Brain microvascular endothelial cell (primary cell): ENCODE measurements at places on chromosomes 7 and 10.

GRCh38 chr7:128167042-128167701, 73.9 kb upstream of the LEP start:
- peak; percentile 67 for DNase-seq

- peak; percentile 44 for DNase-seq
Observed at GRCh38 chr7:30789334-30789711, 18.1 kb downstream of the MINDY4 start.

DNA sequence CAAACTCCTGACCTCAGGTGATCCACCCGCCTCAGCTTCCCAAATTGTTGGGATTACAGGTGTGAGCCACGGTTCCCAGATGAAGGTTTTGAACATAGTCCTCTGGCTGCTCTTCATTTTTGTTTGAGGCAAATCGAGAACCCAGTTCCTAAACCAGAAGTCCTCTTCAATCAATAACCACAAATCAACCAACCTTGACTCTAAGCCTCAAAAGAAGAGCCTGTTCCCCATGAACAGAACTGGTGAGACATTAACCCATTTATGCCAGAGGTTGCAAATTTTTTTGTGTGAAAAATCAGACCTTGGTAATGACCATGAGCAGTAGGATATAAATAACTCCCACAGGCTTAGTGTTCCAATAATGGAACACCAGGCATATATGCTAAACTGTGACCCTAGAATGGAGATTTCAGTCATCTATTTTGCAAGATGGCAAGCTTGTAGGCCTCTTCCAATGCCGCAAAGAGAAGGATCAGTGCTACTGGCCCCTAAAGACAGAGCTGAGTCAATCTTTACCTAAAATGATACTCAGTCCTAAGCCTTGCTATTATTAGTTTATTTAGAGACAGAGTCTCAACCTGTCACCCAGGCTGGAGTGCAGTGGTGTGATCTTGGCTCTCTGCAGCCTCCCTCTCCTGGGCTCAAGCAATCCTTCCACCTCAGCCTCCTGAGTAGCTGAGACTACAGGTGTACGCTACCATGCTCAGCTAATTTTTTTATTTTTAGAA, 15.9 kb downstream of the KPNA7 start:
- no peak for DNase-seq

DNA sequence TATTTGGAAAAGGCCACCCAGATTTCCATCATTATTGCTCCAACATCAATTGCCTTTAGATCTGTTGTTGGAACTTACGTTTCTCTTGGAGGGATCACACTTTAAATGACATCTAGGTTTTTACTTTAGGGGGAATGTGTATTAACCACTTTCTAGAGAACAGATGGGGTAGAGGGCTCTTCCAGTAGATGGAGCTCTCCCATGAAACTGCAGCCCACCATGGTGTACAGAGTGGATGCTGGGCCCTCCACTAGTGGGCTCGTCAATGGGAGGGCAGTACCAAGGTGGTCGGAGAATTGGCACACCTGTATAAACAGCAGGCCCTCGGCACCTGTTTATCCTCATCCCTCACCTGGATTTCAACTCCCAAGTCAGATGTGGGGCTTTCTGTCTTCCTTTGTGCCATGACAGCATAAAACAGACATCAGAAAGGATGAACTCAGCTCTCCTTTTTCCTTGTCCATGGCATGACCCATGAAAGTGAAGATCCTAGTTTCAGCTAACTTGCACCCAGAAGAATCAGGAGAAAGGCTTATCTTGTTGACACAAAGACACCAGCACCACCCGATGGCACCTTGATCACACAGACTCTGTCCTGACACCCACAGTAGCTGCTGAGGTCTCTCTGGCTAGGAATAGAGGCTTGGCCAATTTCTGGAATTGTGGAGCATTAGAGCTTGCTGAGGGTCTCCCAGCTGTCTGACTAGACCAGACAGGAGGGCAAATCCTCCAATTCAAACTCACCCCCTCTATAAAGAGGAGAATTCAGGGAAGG, 150.5 kb downstream of the CYP26A1 start:
- DNase-seq: no peak

DNA sequence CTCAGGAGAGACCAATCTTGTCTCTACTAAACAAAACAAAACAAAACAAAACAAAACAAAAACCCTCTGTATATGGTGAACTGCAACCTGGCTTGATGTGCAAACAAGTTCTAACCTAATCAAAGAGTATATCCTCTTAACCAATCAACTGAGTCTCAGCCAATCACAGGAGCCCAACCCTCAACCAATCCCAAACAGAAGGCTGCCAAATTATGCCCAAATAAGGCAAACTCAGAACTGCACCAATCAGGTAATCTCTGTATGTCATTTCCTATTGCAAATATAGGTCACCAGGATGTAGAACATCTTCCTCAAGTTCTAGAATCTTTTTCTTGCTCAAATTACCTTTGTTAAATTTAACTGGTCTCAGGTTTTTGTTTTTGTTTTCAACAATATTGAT, 5.2 kb downstream of the FAM133B start:
- no peak for DNase-seq

GRCh38 chr7:17709599-17709998, 230.7 kb downstream of the SNX13 start:
- DNase-seq: no peak
